ENCODE measurements at places on chromosomes 12 and 14. TPM values are rescaled to one million over a fixed set of nuclear protein-coding genes. Genes with fewer than 3 reads are reported as not detected.

- H3K27ac ChIP-seq: no peak overlapping the region
- H3K4me1 ChIP-seq: no peaks in the 10 kb centered on the region
- H3K36me3 ChIP-seq: no peaks in the 10 kb centered on the region
- no peak for DNase-seq
Measured at GRCh38 chr14:64821651-64822050, 58.1 kb downstream of the SPTB start.

DNA sequence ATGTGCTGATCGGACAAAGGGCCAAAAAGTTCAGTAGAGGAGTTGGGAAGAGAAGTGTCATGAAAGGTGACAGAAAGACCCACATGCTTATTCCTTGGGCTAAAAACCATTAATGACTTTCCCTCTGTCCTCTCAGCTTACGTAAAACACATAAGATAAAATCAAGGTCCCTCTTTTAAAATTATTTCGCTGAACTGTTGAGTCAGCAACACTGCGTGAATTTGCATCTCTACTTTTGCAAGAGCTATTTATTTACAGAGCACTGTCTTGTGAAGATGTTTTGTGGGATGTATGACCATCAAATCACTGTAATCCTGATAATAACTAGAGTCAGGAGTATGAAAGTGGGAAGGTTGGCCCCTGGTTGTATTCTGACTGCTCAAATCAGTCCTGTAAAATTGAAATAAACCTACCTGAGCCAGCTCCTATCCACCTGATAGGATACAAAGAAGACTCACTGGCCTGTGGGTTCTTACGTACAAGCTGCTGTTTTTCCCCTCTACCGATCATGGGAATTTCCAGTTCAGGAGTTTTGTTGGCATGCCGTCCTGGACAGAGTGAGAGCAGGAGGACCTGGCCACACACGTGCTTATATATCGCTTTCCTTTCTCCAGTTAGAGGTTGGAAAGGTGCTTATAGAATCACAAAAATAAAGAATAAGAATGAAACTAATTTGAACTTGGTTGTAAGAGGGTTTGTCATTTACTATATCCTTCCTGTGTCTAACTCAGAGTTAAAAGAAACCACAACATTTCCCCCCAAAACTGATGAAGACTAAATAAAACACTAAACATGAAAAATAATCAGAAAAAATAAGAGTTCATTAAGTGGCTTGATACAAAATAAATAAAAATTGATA, 42.9 kb downstream of the IFNG-AS1 start:
- no peaks in the 10 kb centered on the region for H3K27me3 ChIP-seq
- H3K36me3 ChIP-seq: no peaks in the 10 kb centered on the region

- no peak overlapping the region for H3K27ac ChIP-seq
- H3K36me3 ChIP-seq: no peaks in the 10 kb centered on the region
- H3K4me3 ChIP-seq: no peak overlapping the region
- peaks cover 10% of the 10 kb centered on the region for H3K4me1 ChIP-seq
- DNase-seq: no peak
- H3K27me3 ChIP-seq: no peaks in the 10 kb centered on the region
Measured at GRCh38 chr14:98947911-98948595, 323.9 kb downstream of the BCL11B start.

The OR4K5 gene
- not detected for total RNA-seq

- H3K36me3 ChIP-seq: no peaks in the 10 kb centered on the region
- H3K27ac ChIP-seq: no peak overlapping the region
- DNase-seq: no peak
Measured at GRCh38 chr14:53541411-53541810, 388.3 kb upstream of the DDHD1 start.

- DNase-seq: no peak
- H3K4me3 ChIP-seq: no peak overlapping the region
- H3K4me1 ChIP-seq: peaks cover 14% of the 10 kb centered on the region
- H3K36me3 ChIP-seq: peaks cover 73% of the 10 kb centered on the region
- no peaks in the 10 kb centered on the region for H3K27me3 ChIP-seq
Measured at GRCh38 chr12:122520676-122521075, 6.1 kb downstream of the RSRC2 start.
